SHP77 (cell line): ENCODE measurements at places on chromosomes 12 and 14.

GRCh38 chr12:93541578-93542225, 30.8 kb upstream of the SOCS2 start:
- no peak for DNase-seq

GRCh38 chr14:75370416-75371205, 57.2 kb upstream of the JDP2 start:
- no peak for DNase-seq

GRCh38 chr12:43392116-43392515, 159.9 kb downstream of the ADAMTS20 start:
- DNase-seq, result no peak

GRCh38 chr12:59240048-59240447, 319.7 kb upstream of the LRIG3 start:
- no peak for DNase-seq

DNA sequence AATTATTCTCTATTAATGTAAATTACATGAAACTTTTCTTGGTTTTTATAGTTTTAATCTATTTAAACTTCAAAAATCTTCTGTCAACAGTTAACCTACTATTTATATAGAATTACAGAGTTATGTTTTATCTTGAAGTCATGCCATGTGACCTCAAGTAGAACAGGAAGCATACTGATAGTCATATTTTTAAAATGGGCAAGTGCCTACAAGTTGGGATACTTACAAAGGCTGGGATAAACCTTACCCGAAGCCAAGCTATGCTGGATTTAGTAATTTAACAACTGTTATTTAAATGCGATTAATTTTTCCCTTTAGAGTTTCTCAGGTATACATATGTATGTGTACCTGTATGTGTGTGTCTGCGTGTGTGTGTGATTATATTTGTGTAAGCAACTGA, 266.9 kb downstream of the RASSF9 start:
- DNase-seq, result no peak

GRCh38 chr14:83314764-83315163, 1781.1 kb upstream of the SEL1L start:
- DNase-seq, result no peak

- DNase-seq, result no peak
Observed at GRCh38 chr12:129067491-129067890, 214.2 kb downstream of the GLT1D1 start.

GRCh38 chr12:43094886-43095575, 457.0 kb downstream of the ADAMTS20 start:
- DNase-seq, result no peak

DNA sequence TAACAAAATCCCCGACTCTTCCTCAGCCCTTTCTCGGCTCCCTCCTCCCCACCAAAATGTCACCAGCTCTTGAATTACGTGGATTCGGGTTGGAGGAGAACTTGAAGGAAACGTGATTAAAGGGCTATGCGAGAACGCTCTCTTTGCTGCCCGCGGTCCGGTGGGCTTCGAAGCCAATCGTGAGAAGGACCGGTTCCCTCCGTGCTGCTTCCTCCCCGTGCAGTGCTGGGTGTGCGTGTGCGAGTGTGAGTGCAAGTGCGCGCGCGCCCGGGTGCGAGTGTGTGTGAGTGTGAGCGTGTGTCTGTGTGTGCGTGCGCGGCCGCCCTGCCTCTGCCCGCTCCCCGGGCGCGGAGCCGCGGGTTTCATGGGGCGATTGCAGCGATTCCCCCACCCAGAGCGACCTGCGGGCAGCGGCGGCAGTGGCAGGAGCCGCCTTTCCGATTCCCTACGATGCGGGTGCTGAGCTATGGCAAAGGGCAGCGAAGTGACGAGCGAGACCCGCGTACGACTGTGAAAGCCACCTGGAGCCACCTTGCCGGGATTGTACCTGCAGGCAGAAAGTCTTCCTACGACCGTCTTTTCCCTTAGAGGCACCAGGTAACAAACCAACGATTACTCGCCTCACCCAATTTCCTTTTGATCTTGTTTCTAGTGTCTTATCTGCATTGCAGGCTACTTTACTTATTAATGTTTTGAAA, 1.4 kb downstream of the LRFN5 start:
- DNase-seq, result no peak

DNA sequence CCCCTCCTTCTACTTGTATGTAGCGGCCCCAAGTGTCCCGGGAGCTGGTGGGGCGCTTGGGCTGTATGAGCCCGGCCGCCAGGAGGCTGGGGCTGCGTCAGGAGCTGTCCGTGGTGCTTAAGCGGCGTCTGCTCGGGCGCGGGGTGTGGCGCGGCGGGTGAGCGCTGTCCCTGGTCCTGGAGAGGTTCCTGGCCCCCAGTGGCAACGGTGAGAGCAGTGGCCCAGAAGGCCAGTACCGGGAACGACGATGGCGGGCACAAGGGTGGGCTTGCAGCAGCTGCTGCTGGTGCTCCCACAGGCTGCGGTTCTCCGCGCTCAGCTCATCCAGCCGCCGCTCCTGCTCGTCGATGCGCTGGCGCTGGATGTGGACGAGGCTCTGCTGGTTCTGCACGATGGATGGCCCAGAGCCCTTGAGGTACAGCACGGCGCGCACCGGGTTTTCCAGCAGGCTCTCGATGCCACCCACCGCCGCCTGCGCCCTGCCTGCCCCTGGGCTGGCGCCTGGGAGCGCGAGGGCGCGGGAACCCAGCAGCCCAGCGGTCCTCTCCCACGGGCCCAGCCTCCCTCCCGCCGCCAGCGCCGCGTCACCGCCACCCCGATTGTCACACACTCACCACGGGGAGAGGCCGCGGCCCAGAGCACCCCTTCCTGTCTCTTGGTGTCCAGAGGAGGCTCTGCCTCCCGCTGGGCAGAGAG, 41.9 kb upstream of the FKBP4 start:
- DNase-seq, result no peak

- DNase-seq, result no peak
Observed at GRCh38 chr14:27164139-27164538, 566.3 kb upstream of the NOVA1 start.

DNA sequence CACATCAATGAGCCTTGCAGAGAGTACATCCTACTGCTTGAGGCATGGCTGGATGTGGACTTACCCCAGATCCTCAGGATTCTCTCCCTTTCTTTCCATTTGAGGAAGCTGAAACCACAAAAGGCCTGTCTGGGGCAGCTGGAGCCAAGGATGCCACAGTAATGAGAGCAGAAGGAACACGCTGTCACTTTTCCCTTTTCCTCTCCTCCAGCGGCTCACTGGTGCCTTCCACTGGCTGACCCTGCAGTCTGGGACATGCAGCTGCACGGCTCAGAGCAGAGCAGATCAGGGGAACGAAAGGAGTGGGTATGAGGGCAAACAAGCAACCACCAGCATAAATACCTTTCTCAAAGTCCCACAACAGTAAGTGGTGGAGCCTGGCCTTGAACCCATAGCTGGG, 78.2 kb downstream of the GAS2L3 start:
- no peak for DNase-seq

DNA sequence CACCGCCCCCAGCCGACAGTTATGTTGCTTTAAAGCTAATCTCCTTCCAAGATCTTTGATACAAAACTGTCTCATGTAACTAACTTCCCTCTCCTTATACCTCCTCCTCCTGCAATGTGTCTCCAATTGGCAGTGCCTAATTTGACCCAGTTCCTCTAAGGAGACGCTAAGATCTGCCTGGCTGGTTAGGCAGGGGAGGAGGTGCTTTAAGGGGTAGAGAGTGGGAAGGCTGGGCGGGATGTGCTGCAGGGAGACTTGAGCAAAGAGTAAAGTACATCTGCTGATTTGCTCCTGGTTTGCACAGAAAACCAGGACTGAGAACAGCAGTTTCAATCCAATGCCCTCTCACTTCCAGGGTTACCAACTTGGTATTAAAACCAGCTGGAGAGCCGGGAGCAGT, 7.4 kb upstream of the IKZF4 start:
- DNase-seq, result no peak

DNA sequence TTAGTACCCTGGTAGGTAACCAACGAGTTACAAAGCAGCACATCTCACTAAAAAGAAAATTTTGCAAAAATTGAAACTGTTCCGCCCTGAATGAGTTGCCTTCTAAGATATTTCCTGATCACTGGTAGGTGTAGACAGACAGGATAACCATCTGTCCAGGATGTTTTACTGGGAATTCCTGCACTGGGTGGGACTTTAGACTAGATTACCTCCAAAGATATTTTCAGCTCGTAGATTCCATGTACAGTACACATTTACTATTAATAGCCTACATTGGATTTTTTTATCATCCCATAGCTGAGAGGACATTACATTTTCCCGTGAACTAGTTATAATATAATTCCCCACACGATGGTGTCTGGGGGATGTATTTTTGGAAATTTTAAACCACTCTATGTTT, 139.6 kb downstream of the DYRK2 start:
- DNase-seq, result no peak

DNA sequence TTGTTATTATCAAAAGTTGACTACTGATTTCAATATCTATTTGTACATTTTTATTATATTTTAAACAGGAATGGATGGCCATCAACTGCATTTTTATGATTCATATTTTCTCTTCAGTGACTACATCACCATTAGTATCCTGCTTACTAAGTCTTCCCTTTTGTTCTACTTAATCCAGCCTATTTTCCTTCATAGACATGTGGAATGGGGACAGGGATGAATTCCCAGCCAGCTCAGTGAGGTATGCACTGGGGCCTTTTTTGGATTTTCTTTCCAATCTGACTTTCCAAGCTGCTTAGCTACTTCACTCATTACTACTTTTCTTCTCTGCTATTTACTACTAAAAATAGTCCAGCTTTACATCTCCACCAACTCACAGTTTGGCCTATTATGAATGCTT, 38.4 kb downstream of the AKAP6 start:
- DNase-seq, result no peak

DNA sequence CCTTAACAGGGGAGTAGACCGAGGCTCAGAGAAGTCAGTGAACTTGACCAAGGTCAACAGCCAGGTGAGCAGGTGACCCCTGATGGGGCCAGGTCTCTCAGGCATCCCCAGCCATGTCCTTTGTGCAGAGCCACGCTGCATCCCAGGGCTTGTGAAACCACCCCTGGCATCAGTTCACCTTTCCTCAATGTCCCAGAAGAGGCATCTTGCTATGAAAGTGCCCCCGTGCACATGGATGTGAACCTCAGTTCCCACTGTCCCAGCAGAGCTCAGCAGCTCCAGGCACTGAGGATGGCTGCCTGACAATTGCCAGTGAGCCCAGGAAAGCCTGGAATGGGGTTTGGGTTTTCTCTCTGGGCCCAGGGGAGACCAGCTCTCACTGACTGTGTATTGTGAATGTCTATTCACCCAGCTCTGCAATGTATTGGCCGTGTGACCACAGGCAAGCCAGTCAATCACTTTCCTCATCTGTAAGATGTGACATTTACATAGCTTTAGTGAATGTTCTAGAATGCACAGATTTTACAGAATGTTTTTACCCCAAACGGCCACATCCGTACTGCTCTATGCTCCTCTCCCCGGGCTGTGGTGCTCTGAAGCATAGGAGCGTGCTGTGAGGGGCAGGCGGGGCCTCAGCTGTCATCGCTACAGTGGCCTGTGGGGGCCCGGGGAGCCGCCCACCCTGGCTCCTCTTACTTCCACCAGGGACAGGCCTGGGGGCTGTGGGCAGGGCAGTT, 4.9 kb downstream of the CACNA2D4 start:
- DNase-seq, result no peak

- DNase-seq, result no peak
Observed at GRCh38 chr12:12784911-12785814, at the start of gene APOLD1. Gene APOLD1 (plus strand): TSS chr12:12785659. CDS start chr12:12785692, 33 bp downstream.

GRCh38 chr12:27277846-27278260, 33.8 kb downstream of the STK38L start:
- DNase-seq, result no peak

- DNase-seq, result no peak
Observed at GRCh38 chr12:18932715-18933114, 194.8 kb downstream of the CAPZA3 start.

DNA sequence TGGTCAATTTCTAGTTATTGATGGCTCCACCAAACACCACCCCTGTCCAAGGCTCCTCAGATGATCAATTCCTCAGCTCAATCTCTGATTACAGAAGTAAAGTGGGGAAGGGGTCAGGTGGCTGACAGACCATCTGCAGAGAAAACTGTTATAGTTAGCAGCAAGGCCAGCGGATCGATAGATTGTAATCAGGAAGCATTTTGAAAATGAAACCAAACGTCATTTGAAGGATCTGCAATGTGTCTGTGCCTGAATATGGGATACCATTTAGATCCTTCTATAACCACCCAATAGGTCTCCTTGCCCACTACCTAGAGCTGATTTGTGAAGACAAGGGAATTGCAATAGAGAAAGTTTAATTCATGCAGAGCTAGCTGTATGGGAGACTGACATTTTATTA, 11.6 kb downstream of the HCAR2 start:
- DNase-seq, result no peak

- peak; percentile 18 for DNase-seq
Observed at GRCh38 chr14:70807898-70808415, 1.4 kb downstream of the MAP3K9 start.

- DNase-seq, result no peak
Observed at GRCh38 chr12:111764120-111764821, 2.5 kb upstream of the ALDH2 start.

- DNase-seq, result no peak
Observed at GRCh38 chr14:86626530-86626929, 1096.6 kb downstream of the FLRT2 start.

DNA sequence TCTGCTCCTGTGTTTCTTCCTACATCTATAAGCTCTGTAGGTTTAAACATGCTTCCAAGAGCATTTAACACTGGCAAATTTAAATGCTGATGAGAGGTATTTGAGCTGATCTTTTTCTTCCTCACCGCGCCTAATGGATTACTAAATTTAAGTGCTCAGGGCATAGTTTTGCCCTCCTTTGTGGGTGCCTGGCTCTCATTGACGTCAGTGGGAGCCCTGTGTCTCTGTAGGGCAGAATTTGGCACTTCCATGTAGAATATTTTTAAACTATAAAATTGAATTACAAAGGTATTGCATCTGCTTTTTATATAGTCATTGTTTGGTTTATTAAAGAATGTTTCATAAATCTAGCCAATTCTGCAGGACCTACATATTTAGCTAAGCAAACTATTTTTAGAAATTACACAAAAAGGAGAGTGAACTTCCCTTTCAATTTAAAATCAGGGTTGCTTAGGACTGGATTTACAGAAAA, 444.8 kb downstream of the AEBP2 start:
- no peak for DNase-seq

- no peak for DNase-seq
Observed at GRCh38 chr14:35161231-35161630, 38.9 kb downstream of the PRORP start.

DNA sequence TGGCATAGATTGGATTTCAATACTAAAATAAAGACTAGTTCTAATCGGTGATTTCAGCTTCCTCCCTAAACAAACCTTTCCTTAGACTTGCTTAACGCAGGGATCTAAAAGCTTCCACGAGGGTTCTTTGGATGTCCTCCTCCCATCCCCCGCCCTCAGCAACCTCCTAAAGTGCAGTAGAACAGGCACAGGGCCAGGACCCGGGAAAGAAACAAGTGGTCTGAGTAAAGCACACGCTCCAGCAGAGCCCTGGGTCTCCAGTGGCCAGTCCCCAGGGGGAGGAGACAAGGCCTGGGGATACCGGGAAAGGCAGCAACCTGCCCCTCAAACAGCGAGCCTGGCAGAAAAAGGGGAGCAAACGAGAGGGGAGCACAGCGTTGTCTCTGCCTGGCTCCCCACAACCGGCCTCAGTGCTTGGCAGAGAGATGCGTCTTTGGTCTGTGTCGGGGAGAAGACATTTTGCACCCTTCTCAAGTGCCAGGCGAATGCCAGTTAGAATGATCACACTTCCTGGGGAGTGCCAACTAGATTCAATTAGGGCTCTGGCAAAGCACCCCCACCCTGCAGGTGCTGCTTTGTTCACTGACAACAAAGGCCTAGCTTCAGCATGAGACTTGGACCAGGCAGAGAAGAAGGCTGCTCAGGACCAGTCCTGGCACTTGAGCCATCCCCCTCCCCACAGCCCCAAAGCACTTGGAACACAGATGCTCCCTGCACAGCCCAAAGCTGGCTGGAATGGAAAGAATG, 17.1 kb upstream of the SLC6A12 start:
- no peak for DNase-seq
